ENCODE measurements at places on chromosomes 11 and 22.

- peak; percentile 97 for DNase-seq
Measured at GRCh38 chr11:105823495-105824033, 198.5 kb downstream of the MSANTD4 start.

DNA sequence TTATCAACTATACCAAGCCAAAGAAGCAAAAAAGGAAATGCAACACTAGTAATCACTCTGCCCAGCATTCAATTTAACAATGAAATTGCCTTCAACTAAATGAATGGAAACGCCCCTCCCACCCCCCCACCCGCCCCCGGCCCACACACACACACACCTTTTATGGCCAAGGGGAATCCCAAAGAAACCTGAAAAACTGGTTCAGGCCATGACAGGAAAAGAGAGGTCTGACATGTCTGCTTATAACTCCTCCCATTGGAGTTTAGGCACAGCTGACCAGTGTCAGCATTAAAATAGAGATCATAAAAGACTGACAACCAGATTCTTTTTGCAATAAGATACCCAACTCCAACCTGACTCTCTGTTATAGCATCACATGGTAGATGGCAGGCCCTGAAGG lies 42.6 kb downstream of the ACER3 start:
- DNase-seq = no peak

GRCh38 chr11:45162064-45162375 lies 15.6 kb downstream of the PRDM11 start:
- no peak for DNase-seq

DNA sequence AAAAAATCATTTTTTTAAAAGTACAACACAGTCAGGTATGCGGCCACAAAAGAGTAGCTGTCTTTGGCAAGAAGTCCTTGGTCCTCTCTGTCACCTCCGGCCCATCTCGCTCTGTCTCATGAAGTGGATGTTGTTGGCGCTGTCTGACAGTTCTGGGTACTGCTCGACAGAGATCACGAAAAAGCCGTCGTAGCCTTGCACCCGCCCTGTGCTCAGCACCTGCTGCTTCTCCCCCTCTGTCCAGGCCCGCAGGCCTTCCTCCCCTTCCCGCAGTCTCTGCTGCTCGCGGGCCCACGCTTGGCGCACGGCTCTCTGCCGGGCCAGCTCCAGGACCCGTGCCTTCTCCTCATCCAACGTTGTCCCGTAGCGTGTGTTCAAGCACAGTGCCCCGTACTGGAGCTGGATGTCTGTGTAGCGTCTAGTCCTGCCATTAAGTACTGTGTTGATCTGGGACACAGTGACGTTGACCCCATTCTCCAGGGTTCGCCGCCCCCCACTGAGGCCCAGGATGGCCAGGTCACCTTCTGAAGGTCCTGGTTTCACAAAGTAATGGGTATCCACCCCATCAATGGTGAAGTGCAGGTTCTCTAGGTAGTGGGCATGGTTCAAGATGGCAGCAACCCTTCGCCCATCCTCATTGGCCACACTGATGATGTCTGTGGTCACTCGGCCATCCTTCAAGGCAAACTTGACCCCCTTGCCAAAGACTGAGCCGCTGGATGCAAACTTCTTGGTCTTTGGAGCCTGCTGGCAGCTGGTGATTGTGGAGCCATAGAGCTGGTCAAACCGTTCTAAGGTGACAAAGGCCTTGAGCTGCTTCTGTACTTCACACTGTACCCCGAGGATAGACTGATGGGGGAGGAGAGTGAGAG lies 83.5 kb upstream of the NARS2 start:
- no peak for DNase-seq

DNA sequence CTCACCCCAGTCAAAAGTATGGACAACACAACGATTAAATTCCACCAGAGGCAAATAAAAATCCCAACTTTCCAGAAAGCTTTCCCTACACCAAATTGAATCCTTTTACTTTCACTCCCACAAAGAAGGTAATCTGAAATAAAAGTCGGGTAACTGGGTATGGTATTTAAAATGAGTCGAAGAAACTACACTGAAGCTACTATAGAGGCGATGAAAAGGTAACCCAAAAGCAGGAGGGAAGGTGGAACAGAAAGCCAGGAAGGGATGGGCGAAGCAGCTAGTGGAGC lies 1.1 kb downstream of the PICALM start:
- DNase-seq = no peak

GRCh38 chr11:87081358-87081757 lies 43.6 kb downstream of the TMEM135 start:
- DNase-seq = no peak

- peak; percentile 27 for DNase-seq
Measured at GRCh38 chr11:61041755-61042518, 60.4 kb upstream of the CD5 start.

DNA sequence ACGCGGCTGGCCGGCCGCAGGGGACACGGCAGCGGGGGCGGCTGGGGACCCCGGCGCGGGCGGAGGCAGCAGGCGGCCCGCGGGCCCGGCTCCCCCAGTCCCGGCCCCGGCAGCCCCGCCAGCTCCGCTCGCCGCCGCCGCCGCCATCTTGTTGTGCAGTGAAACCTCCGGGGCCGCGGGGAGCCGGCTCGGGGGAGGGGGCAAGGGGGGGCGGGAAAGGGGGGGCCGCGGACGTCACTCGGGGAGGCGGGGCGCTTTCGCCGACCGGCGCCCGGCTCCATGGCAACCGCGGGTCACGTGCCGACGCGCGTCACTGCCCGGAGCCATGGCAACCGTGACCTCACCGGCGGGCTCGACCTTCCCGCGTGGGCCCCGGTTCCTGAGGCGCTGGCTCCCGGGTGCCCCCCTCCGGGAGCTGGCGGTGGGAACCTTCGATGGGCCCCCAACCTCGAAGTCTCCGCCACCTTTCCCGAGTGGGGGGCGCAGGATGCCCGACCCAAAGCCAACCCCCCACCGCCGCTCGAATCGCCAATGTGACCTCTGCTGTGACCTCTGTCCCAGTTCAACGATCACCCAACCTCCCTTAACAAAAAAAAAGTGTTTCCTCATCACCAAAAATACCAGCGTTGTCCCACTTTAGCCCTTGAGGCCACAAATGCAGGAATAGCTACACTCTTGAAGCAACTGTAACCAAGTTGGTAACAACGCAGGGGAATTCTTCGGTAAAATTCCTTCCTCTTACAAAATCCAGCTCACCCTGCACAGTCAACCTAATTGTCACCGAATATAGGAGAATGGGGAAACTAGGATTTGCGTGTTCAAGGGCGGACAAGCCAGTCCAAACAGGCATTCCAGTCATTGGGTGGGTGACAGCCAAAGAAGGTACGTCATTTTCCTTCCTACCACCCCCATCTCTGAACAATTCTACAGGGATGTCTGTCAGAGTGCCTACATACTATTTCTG lies at the start of gene SIK3:
Gene SIK3 (minus strand): TSS at position 160 of the 964 bp plus-strand sequence. CDS start 13 bp downstream, at position 147.
- DNase-seq = peak; percentile 91

- no peak for DNase-seq
Measured at GRCh38 chr11:119406005-119406404, 17.0 kb downstream of the THY1 start.

GRCh38 chr11:72921028-72921716 lies 107.0 kb downstream of the ATG16L2 start:
- DNase-seq = no peak

DNA sequence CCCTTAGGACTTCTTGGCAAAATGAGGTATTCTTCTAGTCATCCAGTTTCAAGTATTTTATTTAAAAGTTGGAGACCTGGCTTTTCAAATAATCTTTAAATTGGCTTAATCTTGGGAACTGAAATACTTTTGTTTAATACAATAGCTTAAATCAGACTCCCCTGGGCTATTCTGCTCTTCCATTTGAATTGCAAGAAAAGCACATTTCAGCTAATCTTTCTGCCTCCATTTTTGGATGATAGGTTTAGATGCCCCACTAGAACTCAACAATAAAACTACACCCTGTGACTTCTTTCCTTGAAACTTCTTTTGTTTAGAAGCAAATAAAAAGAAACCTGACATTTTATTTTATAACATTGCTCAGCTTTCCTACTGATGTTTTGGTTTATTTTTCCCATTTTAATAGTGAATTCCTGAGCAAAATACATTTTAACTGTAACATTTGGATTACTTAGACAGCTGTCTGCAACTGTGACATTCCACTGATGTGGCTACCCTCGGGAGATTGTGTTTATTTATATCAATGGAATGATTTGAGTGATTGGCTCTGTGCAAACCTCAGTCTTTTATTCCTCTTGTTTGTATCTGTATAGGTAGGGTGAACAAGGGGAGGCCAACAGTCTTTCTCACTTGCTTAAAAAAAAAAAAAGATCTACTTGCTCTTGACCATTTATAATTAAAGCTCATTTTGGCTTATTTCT lies 1045.8 kb upstream of the CNTN5 start:
- DNase-seq = no peak

GRCh38 chr11:29623144-29623722 lies 393.6 kb downstream of the KCNA4 start:
- DNase-seq = no peak

GRCh38 chr11:75371949-75372876 lies 20.8 kb upstream of the ARRB1 start:
- no peak for DNase-seq

GRCh38 chr22:20583471-20583922 lies 76.1 kb downstream of the MED15 start:
- peak; percentile 17 for DNase-seq

- no peak for DNase-seq
Measured at GRCh38 chr11:79520086-79520485, 79.3 kb upstream of the TENM4 start.

DNA sequence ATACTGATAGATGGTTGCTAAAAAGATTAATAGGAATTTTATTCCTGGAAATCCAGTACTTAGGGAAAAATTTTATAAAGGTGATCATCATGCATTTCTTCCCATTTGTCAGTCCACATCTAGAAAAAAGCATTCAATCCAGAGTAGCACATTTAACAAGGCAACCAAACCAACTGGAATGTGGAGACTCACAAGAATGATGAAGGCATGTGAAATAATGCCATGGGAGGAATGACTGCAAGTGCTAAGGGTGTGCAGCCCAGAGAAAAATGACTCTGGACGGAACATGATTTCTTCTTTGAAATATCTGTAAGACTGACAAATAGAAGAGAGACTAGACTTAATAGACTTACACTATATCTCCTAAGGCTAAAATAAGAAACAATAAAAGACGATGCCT lies 33.8 kb downstream of the BLID start:
- DNase-seq = no peak

GRCh38 chr11:85680897-85681296 lies 5.1 kb downstream of the CCDC89 start:
- peak; percentile 75 for DNase-seq

DNA sequence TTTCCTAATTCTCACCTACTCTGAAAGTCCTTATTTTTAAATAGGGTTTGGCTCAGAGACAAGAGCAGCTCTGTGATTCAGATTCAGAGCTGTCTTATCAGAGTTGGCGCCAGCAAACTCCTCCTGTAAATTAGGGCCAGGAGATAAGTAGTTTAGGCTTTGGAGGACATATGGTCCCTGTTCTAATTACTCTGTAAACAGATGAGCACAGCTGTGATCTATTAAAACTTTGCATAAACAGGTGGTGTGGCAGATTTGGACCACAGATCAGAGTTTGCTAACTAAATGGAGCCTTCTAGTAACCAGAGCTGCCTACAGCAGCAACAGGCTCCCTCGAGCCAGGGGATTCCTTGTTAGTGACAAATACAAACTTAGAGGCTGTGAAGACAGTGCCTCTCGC lies 27.9 kb downstream of the YPEL1 start:
- peak; percentile 98 for DNase-seq

GRCh38 chr11:10379022-10379421 lies 74.1 kb downstream of the ADM start:
- no peak for DNase-seq

- DNase-seq = no peak
Measured at GRCh38 chr11:44507491-44507890, 58.0 kb upstream of the CD82 start.

GRCh38 chr11:66561178-66561974 lies 7.0 kb downstream of the CTSF start:
- peak; percentile 21 for DNase-seq

GRCh38 chr11:7485186-7486097 lies at the start of gene OLFML1:
Gene OLFML1, plus strand, starts transcription at chr11:7485506. Its CDS starts 370 bp downstream, at chr11:7485876.
- no peak for DNase-seq

DNA sequence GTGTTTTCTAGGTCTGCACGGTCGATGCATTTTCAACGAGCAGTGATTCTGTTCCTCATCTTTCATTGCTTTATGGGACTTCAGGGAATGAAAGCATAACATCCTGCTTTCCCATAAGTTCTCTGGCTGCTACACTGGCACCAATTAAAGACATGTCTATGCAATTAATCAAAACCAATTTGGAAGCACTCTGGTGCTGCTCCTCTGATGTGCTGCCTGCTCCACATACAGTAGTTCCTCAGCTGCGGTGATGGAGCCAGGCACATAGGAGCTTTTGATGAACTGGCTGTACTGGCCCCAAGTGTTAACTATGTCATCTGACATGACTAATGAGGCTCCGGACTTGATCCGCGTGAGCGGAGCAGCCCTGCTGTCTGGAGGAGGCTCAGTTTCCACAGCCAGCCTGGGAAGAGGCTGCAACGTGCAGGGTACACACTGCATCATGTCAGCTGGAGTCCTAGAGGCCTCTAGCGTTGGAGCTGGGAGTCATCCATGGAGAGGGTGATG lies 29.8 kb downstream of the GVQW3 start:
- peak; percentile 42 for DNase-seq

GRCh38 chr11:62842171-62842741 lies 2.9 kb upstream of the WDR74 start:
- DNase-seq = peak; percentile 85

DNA sequence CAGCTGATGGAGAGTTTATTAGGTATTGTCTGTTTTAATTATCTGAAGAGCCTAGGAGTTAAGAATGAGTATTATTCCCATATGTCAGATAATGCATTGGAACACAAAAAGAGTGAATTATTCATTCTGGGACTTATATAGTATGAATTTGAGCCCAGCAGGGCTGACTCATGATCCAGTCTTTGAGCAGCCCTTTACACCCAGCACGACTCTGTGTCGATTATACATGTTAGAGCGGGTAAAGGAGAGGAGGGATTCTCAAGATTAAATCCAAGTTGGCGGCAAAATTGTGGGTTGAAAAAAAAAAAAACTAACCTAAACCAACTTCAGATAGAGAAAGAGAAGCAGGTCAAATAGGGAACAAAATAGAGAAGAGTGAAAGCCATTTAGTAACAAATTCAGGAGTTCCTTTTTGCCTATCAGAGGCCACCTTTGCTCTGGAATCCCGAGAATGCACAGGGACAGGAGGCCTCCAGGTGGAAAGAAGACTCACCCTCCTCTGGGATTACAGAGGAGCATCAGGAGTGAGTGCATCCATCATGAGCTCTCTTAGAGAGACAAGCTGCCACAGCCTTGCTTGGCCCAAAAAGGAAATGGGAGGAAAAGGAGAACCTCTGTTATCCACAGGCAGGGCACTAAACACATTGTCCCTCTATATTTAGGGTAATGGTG lies 3.1 kb downstream of the MRGPRX1 start:
- DNase-seq = no peak

DNA sequence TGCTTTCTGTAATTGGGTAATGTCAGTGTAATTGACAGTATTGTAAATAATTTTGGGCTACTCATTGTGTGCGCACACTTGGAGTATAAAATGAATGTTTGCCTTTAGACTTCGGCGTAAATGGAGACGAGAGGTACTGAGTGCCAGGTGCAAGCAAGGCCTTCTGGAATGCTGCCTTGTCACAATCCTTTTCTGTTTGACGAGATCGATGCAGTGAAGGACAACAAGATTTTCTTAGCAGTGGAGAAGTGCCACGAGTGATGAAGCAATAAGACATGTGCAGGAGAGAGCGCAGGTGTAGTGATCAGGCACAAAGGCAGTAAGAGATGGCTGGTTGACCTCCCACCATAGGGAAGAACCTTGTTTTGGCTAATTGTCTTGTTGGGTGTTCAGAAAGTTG lies 67.5 kb downstream of the DDX10 start:
- DNase-seq = no peak
